ENCODE measurements at places on chromosomes 5 and 9. TPM values are rescaled to one million over a fixed set of nuclear protein-coding genes. Genes with fewer than 3 reads are reported as not detected.

The EDIL3 gene
- not detected for total RNA-seq

The CLIC3 gene
- total RNA-seq = 5.4 TPM

The CDKN2B-AS1 gene
- total RNA-seq = 1.1 TPM

The FAM153A gene
- 74.4 TPM for total RNA-seq

The HMGCS1 gene
- 48.2 TPM for total RNA-seq

The KCNMB1 gene
- not detected for total RNA-seq

DNA sequence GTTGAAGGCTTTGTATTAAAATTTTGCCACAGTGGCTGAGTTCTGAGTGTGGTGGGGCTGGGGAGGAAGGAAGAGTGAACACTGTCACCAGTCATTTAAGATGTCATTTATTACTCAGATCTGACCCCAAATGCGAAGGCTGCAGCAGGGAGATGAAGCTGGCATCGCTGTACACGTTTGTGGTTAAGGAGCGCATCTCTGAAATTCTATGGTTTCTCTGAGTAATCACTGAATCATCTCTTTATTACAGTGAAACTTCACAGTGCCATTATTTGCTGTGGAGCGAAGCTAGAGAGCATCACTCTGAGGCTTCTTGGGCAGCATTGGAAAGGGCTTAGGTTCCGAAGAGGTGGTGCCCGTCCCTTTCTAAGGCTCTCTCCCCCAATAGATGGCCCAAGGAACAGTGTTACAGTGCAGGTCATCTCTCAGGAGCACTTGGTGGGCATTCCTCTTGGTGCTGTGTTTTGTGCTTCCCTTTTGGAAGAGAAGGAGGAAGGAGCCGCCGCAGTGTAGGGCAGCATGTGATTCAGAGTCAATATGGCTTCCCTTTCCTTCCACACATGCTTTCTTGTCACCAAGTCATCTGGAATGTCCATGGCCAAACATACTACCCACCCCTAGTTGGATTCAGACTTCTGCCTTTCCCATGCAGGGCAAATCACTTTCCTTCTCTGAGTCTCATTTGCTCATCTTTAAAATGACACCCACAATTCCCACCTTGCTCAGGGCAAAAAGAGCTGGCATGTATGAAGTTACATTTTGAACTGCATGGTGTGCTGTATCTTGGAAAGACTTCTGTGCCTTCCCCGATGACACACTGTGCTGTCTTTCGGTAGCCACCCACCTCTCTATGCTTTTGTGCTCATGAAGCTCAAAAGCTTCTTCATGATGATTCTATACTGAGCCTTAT, 9.3 kb upstream of the TEX48 start:
- DNase-seq = peak; percentile 22
- no peaks in the 10 kb centered on the region for H3K36me3 ChIP-seq
- H3K4me3 ChIP-seq = no peak overlapping the region
- H3K27ac ChIP-seq = peak overlapping the region; percentile 81
- H3K4me1 ChIP-seq = no peaks in the 10 kb centered on the region
- H3K27me3 ChIP-seq = no peaks in the 10 kb centered on the region

DNA sequence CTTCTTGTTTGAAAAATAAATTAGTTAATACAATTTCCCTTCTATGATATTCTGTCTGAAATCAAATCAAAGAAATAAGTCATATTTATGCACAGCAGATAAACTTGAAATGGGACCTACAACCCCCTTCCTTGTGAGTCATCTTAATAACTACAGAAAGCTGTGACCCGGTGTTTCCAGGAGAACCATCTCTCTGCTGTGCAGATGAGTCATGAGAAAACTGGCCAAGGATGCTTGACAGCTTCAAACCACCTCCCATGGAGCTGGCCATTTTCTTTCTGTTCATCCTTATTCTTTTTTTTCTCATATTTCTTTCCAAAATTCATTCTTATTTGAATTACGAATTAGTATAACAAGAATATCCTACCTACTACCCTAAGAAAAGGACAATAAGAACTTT, 43.4 kb upstream of the NR4A3 start:
- no peak overlapping the region for H3K27ac ChIP-seq
- no peaks in the 10 kb centered on the region for H3K4me1 ChIP-seq
- H3K4me3 ChIP-seq = no peak overlapping the region
- no peaks in the 10 kb centered on the region for H3K36me3 ChIP-seq

- no peaks in the 10 kb centered on the region for H3K4me1 ChIP-seq
- no peak for DNase-seq
- H3K27ac ChIP-seq = no peak overlapping the region
- no peaks in the 10 kb centered on the region for H3K27me3 ChIP-seq
- no peak overlapping the region for H3K4me3 ChIP-seq
- no peaks in the 10 kb centered on the region for H3K36me3 ChIP-seq
Measured at GRCh38 chr5:81986126-81986525, 14.3 kb downstream of the ATG10 start.

DNA sequence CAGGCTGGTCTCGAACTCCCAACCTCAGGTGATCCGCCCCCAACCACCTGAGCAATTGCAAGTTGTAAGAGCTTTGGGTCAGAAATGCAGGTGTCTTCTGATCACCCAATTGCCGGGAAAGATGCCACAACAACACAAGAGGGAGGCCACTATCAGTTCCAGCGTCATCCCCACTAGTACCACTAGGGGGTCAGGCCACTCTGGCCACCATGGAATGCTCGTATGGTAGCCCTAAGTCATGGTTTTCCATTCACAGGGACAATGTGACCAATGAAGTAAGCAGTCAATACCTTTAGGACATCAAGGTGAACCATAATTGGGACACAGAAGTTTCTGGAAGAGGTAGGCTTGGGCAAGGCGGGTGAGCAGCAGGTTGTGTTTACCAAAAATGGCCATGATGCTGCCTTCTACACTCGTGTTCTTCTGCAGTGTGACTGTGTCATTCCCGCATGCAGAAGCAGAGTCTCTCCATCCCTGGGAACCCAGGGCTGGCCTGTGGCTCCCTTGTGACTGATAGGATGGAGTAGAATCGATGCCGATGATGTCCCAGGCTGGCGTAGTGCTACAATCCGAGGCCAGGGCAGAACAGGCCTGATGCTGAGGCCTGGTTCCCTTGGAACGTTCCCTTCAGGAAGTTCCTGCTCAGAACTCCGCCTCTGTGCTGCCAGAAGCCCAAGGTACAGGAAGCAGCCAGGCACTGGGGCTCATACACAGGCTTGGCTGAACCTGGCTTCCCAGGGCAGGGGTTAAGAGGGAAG, 42.2 kb upstream of the ANKRD33B start:
- DNase-seq = no peak
- no peaks in the 10 kb centered on the region for H3K4me1 ChIP-seq
- H3K36me3 ChIP-seq = no peaks in the 10 kb centered on the region
- H3K27me3 ChIP-seq = peaks cover 7% of the 10 kb centered on the region

DNA sequence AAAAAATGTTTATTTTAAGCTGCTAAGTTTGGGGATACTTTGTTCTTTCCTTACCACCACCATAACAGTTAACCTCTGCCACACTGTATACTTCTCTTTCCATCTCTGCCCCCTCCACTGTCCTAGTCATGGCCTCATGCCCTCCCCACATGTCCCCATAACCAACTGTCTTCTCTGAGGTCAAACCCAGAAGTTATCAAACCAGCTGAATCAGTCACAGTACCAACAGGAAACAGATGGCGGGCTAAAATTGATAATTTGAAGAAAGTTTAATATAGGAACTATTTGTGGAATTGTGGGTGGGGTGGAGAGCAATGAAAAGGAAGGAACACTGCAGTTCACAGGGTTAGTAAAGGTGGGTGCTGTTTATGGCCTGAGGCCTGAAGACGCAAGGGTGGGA, 5.7 kb upstream of the DCTN4 start:
- no peaks in the 10 kb centered on the region for H3K27me3 ChIP-seq
- no peak overlapping the region for H3K4me3 ChIP-seq
- no peaks in the 10 kb centered on the region for H3K36me3 ChIP-seq
- no peak for DNase-seq
- H3K4me1 ChIP-seq = no peaks in the 10 kb centered on the region

DNA sequence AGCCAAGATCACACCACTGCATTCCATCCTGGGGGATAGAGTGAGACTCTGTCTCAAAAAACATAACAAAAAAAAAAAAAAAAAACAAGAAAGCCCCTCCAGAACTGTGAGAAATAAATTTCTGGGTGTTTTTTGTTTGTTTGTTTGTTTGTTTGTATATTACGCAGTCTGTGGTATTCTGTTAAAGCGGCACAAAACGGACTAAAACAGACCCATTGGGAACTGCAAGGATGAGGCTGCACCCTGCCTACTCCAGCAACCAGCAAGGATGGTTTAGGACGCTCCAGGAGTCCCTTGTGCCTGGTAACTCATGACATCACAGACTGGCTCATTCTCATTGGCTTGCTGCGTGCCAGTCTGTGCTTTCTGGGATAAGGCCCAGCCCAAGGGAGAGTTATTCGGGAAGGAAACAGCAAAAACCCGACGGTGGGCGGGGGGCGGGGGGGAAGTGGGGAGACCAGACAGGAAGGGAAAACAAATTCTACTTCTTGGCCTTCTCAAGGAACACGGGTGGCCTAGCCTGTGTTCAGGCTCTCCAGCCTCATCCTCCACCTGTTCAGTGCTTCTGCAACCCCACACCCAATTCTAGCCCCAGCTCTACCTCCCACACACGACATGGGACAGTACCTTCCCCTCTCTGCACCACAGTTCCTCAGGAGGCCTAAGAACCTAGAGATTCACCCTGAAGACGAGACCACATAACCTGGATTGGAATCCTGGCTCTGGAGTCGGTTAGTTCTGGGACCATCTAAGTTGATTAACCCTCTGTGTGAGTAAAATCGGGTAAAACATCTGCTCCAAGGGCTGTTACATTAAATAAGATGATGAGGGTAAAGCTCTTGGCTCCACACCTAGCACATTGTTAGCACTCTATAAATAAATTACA, 2.8 kb downstream of the CD74 start:
- peak overlapping the region; percentile 0 for H3K4me3 ChIP-seq
- peaks cover 20% of the 10 kb centered on the region for H3K4me1 ChIP-seq
- H3K27ac ChIP-seq = peak overlapping the region; percentile 94
- peak; percentile 31 for DNase-seq
- H3K36me3 ChIP-seq = peaks cover 36% of the 10 kb centered on the region
